ENCODE measurements at places on chromosomes 2 and 18.
A peak's percentile ranks its signal among the peaks of the same experiment; 100 is the strongest.

GRCh38 chr2:74513605-74514367, 464 bp upstream of the TLX2 start:
- no peak for DNase-seq

DNA sequence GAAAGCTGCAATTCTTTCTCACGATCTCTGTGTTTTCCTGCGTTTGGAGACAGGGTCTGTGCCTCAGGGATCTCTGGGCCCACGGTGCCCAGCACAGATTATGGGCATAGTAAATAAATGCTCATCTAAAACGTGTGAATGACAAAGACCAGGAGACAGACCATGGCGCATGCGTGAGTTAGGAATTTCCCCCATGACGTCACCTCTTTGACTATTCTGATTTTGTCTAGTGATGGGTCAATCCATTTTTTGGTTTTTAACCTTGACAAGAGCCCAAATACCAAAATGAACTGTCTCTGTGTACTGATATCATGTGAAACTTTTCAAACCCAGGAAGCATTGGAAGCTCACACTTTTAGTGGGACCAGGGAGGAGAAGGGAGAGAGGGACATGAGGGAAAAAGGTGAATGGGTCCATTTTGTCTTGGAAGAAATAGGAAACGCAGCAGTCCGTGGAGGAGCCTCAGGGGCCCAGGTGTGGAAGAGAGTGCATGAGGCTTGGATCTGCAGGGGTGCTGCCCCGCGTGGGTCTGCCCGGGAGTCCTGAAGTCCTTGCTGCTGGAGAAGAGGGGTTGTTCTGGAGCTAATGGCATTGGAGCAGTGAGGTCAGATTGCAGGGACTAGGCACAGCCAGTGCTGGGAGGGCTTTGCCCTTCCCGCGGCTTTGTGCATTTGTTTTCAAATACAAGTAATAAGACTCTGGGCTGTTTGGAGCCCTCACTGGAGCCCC, 172.2 kb downstream of the ASB1 start:
- no peak for DNase-seq

DNA sequence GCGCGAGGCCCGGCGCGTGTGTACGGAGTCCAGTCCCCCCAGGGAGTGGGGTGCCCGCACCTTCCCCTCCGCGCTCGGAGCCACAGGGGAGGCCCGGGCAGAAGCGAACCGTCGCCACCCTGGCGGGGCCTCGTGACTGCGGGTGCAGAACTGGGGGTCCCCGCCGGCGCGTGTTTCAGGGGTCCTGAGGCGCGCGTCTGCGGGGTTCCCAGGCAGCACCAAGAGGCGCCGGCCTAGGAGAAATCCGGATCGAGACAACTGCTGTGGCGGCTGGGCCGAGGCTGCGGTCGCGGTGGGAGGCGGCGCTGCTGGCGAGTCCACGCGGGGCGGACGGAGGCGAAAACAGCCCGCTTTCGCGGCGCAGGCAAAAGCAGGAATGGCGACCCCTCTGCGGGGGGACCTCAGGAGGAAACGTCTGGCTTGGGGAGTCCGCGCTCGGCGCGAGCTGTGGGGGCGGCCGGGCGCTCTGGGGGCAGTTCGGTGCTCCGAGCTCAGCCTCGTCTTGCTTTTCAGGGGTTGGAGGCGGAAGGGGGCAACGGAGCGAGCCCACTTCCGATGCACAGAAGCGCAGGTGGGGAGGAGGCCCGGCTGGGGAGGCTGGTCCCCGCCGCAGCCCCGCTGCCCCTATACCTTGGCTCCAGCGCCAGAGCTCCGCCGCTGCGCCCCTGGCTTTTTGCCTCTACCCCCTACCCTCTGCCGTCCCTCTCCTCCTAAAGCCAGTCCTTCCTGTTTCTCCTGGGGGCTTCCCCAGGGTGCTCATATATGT, 81.5 kb upstream of the LDLRAD4 start:
- no peak for DNase-seq

GRCh38 chr2:218717262-218717661, 6.6 kb downstream of the TTLL4 start:
- no peak for DNase-seq

- DNase-seq: no peak
Observed at GRCh38 chr2:208227581-208228232, 27.2 kb downstream of the IDH1 start.

GRCh38 chr2:144224472-144224871, 295.4 kb downstream of the ZEB2 start:
- no peak for DNase-seq

DNA sequence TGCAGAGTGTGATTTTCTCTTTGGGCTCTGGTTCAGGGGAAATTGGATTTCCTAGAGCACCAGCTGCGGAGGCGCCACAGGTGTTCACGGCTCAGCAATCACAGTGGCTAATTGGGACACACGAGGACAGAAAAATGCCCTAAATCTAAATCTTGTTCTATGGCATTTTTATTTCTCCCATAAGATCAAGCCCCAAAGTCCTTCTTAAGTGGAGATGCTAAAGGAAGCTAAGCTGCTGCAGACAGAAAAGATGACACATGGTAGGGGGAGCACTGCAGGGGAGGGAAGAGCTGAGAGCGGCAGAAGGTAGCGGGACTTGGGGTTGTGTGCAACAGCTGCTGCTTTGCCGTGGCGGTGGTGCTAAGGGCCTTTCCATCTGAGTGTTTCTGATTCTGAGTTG, 280.6 kb downstream of the MYT1L start:
- DNase-seq: no peak

GRCh38 chr18:51520676-51521180, 323.2 kb upstream of the MEX3C start:
- no peak for DNase-seq

DNA sequence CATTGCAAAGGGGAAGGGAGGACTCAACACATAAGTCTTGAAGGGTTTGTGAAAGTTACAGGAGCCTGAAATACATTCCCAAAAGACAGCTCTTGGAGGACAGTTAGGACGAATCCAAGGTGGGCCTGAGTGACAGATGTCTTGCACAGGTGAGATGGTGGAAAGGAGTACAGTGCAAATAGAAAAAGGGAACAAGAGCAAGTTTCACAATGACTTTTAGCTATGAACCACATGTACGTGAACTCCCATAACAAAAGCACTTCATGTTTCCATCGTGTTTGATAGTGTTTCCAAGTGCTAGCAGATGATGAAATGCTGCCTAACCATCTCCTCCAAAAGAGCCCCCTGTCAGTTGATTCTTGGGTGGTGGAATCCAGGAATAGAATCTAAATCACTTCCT, 1.8 kb downstream of the IL18RAP start:
- DNase-seq: no peak

GRCh38 chr2:121547646-121548045, 17.0 kb downstream of the RNU4ATAC start:
- DNase-seq: no peak

DNA sequence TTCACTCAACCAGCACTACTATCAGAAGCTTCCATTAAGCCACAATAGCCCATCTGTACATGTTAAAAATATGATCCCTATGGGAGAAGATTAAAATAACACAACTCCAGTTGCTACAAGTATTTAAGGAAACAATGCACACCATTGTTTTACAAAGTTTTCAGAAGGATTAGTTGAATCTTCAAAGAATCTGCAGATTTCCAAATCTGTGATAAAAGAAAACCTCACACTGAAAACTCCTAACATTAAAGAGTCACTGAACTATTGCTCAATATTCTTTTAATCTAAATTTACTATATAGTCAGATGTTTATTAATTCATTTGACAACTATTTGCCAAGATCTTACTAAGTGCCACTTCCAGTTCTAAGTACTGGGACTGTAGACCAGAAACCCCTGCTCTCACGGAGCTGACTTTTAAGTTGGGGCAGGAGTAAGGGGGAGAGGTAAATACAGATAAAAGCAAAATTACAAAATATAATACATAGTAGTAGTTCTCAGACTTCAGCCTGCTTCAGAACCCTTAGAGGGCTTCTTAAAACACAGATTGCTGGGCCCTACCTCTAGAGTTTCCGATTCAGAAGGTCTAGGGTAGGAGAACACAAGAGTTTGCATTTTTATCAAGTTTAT, 94.4 kb downstream of the STK39 start:
- DNase-seq: no peak

GRCh38 chr2:237904831-237905599, 45.6 kb downstream of the RAMP1 start:
- no peak for DNase-seq

DNA sequence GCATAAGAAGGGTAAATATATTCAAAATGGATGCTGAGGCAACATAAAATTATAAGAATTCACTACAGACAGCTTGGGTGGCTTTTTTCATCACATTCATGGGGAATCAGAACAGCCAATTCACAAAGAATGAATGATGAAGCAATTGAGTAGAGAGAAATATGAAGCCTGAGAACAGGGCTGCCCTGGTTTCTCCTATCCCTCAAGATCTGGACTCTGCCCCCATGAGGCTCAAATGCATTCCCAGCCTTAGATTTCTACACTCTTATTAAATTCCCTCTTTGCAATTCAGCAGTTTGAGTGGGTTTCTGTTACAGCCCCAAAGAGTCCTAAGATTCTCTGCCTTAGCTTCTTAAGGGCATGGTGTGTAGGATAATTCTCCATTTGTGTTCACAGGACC, 172.5 kb downstream of the MAIP1 start:
- DNase-seq: no peak

DNA sequence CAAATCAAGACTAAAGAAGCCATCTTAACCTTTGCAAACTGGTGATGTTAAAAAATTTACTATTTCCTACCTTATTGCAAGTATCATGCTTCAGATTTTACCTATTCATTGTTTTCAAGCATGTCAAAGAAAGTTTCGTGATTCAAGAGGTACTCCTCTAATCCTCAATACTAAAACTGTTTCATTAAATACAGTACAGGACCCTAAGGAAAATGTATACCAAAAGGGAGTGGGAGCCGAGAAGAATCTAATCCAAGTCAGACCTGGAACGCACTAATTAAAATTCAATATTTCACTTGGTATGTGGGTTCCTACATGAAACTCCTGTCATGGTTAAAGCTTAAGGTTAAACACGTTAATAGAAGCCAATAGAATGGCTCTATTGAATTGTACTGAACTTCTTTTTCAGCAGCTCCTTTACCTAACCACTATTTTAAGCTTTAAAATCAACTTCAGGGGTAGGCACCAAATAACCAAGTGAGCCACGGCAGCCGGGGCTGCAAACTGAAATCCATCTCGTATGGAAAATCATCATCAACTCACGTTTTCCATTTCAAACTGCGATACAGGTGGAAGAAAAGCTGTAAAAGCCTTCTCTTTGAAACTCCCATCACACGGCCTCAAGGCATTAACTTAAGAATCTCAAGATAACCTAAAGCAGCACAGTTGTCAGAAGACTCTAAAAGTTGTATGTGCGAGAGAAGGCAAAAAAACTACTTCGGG, 188.8 kb downstream of the ZEB2 start:
- DNase-seq: peak; percentile 13

DNA sequence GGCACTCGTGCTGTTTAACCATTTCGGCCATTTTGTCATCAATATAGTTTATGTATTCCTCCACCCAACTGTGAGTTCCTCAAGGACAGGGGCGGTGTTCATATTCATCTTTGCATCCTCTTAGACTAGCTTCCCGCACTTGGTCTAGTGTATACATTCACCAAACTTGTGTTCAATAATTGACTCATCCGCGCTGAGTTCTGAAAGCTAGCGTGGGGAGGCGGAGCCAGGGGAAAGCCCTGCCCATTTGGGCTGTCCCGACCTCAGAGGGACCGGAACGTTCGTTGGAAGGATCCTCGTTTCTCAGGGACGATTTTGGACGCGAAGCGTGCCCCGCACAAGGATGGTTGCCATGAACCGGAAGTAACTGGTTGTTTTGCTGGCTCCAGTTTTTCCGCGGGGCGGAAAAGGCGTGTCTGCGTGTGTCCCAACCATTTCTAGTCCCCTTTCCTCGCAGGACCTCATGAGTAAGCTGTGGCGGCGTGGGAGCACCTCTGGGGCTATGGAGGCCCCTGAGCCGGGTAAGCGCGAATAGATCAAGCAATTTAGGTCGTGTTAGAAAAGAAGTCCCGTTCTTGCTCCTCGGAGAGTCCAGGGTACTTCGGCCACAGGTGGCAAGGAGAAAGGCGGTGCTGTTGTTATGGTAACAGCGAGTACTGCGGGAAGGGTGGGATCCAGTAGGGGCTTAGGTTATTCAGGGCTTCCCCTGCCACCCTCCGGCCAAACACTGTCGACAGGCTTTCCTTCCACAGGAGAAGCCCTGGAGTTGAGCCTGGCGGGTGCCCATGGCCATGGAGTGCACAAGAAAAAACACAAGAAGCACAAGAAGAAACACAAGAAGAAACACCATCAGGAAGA, at the start of gene INO80B:
Gene INO80B, plus strand, starts transcription at position 434 of the 858 bp plus-strand sequence. Its CDS starts 30 bp downstream, at position 464.
- peak; percentile 94 for DNase-seq

DNA sequence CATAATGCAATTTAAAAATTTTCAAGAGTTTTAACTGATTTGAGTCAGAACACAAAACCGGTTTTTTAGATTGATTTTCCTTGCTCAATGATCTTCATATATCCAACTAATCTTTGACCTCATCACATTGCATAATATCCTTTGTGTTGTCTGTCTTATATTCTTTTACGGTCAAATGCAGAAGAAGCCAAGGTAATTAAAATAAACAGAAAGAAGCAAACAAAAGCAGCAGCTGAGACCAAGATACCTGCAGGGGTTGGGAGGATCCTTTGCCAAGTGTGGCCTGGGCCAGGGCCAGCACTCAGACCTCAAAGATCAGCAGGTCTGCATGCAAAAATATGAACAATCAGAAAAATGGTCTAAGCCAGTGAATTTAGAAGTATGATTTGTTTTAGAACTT, 428.9 kb upstream of the NETO1 start:
- no peak for DNase-seq

- no peak for DNase-seq
Observed at GRCh38 chr2:61995515-61995914, 90.0 kb downstream of the COMMD1 start.

- DNase-seq: no peak
Observed at GRCh38 chr2:149055751-149056150, 17.3 kb downstream of the LYPD6B start.

GRCh38 chr18:44759925-44760342, 79.2 kb downstream of the SETBP1 start:
- no peak for DNase-seq

DNA sequence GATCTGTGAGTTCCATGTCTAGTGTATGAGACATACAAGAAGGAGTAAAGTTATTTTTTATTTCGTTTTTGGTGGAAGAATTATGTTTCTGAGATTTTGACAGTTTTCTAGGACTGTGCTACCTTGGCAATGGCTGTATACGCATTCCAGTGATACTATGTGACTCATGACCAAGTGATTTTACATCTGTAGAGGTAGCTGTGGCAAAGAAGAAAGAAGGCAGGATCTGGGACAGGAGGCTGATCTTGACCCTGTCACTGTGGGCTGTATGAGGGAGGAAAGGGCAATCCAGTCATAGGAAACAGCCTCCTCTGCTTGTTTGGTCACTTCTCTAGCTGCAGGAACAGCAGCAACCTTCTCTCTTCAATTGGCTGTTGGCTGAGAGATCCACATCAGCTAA, 44.0 kb upstream of the PDCL3 start:
- no peak for DNase-seq

DNA sequence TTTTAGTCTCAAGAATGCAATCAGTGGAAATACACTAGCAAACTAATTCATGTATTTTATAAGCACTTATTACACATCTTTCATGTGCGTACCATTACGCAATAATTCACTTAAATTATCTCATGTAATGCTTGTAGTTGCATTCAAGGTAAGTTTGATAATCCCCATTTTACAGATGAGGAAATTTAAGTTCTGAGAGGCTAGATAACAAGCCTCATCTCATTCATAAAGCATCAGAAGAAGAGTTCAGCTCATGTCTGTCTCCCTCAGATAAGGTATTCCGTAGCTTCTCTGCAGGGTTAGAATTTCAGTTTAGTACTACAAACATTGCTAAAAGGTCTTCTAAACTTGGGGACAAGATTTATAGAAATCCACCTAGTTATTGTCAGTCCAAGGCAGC, 47.8 kb downstream of the HNMT start:
- no peak for DNase-seq
